Endodermal cell (in vitro differentiated cells): ENCODE measurements at places on chromosomes 16 and 17. TPM values are rescaled to one million over a fixed set of nuclear protein-coding genes. Genes with fewer than 3 reads are reported as not detected.

- no peaks in the 10 kb centered on the region for H3K36me3 ChIP-seq
- H3K27me3 ChIP-seq: no peaks in the 10 kb centered on the region
- no peak overlapping the region for H3K4me3 ChIP-seq
- DNase-seq: no peak
- H3K27ac ChIP-seq: no peak overlapping the region
- H3K4me1 ChIP-seq: no peaks in the 10 kb centered on the region
Measured at GRCh38 chr16:51722467-51722866, 571.4 kb upstream of the SALL1 start.

- no peak overlapping the region for H3K4me3 ChIP-seq
- DNase-seq: peak; percentile 65
- no peaks in the 10 kb centered on the region for H3K36me3 ChIP-seq
- no peaks in the 10 kb centered on the region for H3K27me3 ChIP-seq
Measured at GRCh38 chr16:12319428-12320035, 343.0 kb downstream of the SNX29 start.

DNA sequence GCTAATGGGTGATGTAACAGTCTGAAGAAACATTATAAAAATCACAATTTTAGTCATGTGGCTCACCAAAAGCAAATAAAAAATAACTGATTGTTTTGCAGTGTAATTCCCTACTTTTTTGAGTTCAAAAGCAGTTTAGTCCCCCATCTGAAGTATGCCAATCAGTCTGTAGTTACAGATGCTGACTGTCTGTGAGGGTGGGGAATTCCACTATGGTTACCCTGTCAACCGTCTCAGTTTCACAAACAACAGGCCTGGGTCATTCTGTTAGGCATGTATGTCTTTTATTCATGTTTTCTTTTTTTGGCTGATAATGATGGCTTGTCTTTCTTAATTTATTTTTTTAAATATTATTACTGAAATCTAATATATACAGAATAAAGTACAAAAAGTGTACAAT is 69.3 kb downstream of the STXBP4 start:
- no peaks in the 10 kb centered on the region for H3K4me1 ChIP-seq
- H3K27ac ChIP-seq: no peak overlapping the region
- H3K36me3 ChIP-seq: no peaks in the 10 kb centered on the region
- H3K4me3 ChIP-seq: no peak overlapping the region
- H3K27me3 ChIP-seq: no peaks in the 10 kb centered on the region

The OSGIN1 gene
- 2.7 to 5.3 TPM (median 2.7 TPM) in 3 replicates for total RNA-seq

The TMC7 gene
- 10.6 to 14.9 TPM (median 14.3 TPM) in 3 replicates for total RNA-seq

The SRCAP gene
- 33.1 to 61.4 TPM (median 57.7 TPM) in 3 replicates for total RNA-seq

The TLCD3A gene
- total RNA-seq: 25.2 to 28.8 TPM (median 27.6 TPM) in 3 replicates

GRCh38 chr16:47970291-47970931 is 185.4 kb downstream of the ABCC12 start:
- peak; percentile 65 for DNase-seq
- no peak overlapping the region for H3K27ac ChIP-seq
- no peaks in the 10 kb centered on the region for H3K27me3 ChIP-seq
- H3K4me1 ChIP-seq: no peaks in the 10 kb centered on the region
- no peak overlapping the region for H3K4me3 ChIP-seq

The SHISA9 gene
- total RNA-seq: 4.4 to 7.4 TPM (median 5.2 TPM) in 3 replicates

The CES5A gene
- total RNA-seq: 0.16 TPM in 1 of 3 replicates, not detected in the others

DNA sequence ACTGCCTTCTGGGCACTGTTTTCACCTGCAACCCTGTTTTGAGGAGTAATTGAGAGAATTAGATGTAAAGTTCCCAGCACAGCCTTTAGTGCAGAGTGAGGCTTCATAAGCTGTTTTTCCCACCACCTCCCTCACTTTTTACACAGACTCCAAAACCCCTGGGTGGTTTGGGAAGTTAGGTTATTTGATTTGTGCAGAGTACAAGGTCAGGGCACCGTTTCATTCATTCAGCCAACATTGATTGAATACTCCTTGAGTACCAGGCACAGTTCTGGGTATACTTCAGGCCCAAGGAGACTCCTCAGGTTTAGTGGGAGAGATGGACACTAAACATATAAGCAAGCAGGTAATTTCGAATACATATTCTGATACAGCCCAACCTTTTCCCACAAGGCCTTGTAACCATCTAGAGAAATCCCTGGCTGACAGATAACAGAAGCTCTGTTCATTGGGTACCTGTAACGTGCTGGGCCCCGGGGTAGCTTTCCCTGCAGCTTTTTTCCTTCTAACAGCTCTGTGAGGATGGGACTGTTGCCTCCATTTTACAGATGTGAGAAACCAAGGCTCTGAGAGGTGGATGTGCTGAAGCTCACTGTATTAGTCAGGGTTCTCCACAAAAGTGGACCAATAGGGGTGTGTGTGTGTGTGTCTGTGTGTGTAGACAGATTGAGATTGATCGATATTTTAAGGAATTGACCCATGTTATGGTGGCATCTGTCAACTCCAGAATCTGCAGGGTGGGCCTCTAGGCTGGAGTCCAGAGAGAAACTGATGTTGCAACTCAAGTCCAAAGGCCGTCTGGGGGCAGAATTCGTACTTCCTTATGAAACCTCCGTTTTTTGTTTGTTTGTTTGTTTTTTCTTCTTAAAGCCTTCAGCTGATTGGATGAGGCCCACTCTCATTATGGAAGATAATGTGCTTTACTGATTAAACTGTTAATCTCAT is 234.7 kb downstream of the SNX29 start:
- H3K4me1 ChIP-seq: no peaks in the 10 kb centered on the region
- no peak overlapping the region for H3K27ac ChIP-seq
- H3K36me3 ChIP-seq: no peaks in the 10 kb centered on the region
- no peak overlapping the region for H3K4me3 ChIP-seq
- H3K27me3 ChIP-seq: no peaks in the 10 kb centered on the region

DNA sequence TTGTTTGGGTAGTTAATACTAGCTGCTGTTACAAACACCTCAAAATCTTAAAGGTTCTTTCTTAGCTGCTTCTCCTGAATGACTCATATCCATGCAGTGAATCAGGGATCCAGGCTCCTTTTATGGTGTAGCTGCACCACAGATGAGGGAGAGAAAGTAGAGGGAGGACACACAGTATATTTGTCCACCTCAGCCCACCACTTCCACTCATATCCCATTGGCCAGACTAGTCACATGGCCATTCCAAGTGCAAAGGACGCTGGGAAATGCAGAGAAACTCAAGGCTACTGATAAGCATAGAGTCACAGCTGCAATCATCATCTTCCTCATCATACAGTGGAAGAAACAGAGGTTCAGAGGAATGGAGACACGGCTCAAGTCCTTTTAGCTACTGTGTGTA is 63.8 kb downstream of the GSG1L start:
- DNase-seq: peak; percentile 29
- H3K4me1 ChIP-seq: no peaks in the 10 kb centered on the region

DNA sequence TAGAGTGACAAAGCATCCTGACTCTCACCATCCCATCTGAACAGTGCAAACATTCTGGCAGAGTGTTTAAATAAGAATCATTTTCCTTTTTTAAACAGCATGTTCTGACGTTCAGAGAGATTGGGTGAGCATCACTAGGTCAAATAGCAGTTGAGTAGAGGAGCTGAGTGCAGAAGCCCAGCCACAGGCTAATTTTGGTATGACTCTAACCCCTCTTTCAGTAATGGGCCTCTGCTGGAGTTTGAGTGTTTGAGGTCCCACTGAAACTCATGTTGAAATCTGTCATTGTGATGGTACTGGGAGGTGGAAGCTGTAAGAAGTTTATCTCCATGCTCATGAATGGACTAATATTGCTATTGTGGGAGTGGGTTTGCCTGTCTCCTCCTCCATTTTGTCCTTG is 194.4 kb downstream of the SALL1 start:
- H3K4me3 ChIP-seq: no peak overlapping the region
- H3K27ac ChIP-seq: no peak overlapping the region
- H3K4me1 ChIP-seq: no peaks in the 10 kb centered on the region
- no peaks in the 10 kb centered on the region for H3K36me3 ChIP-seq

DNA sequence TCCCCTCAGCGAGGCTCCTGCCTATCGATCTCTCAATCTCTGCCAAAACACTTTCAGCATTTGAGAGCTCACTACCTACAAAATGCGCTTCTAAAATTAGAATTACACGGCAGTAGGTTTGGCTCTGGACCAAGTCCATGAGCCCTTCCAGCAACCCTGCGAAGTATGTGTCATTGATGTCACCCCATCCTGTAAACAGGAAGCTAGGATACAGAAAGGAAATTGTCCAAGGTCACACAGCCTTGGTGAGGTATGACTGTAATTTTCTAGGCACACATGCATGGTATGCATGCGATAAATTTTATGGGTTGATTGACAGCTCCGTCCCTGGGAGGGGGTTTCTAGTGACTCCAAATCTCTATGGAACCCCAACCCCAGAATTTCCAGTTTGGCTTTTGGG is 330.3 kb upstream of the CDH5 start:
- no peaks in the 10 kb centered on the region for H3K4me1 ChIP-seq
- no peak for DNase-seq
- no peak overlapping the region for H3K27ac ChIP-seq
- no peaks in the 10 kb centered on the region for H3K36me3 ChIP-seq
- no peaks in the 10 kb centered on the region for H3K27me3 ChIP-seq

DNA sequence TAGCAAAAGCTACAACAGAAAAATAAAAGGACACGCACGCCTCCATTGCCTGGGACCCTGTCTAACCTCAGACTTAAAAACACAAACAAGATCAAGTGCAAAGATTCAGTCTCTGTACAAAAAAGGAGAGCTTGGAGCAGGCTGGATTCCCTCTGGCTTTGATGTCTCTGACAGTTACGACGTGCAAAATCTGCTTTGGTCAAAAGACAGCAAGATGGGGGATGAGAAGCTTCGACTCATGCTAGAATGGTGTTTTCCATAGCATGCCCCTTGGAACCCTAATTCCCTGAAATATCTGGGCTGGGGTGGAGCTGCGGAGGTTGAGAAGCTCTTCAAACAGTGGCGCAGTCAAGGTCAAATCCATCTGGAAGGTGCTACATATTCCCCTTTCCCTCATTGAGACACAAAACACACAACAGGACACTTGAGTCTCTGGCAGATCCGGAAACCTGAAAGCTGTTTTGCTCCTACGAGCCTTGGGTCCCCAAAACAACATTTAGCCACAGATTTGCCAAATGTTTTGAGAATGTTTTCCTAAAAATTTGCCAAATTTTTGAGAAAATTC is 9.1 kb downstream of the MYH11 start:
- H3K4me1 ChIP-seq: no peaks in the 10 kb centered on the region
- no peak overlapping the region for H3K27ac ChIP-seq
- no peak for DNase-seq
- H3K4me3 ChIP-seq: no peak overlapping the region

The EVI2A gene
- total RNA-seq: not detected in 3 replicates

GRCh38 chr16:85306071-85306792 is 194.0 kb upstream of the CIBAR2 start:
- no peaks in the 10 kb centered on the region for H3K27me3 ChIP-seq
- no peaks in the 10 kb centered on the region for H3K36me3 ChIP-seq
- no peak overlapping the region for H3K4me3 ChIP-seq
- no peak overlapping the region for H3K27ac ChIP-seq

The VPS35L gene
- total RNA-seq: 74.3 and 82.0 TPM in 2 replicates

DNA sequence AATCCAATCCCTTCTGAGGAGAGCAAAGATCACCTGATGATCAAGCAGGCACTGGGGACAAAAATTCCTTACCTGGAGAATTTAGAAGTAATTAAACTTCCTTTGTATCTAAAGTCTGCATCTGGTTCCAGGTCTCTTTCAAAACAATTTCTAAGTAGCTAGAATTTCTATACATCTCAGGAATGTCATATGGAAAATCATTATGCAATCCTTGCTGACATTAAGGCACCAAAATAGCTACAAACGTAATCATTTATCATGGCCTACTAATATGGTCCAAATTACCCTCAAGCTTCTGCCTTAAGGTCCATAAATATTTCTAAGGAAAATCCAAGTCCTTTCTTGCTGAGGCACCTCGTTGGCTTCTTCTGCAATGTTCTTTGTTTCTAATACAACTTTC is 32.9 kb upstream of the YPEL2 start:
- H3K27ac ChIP-seq: no peak overlapping the region
- H3K4me3 ChIP-seq: no peak overlapping the region
- no peaks in the 10 kb centered on the region for H3K36me3 ChIP-seq
- no peak for DNase-seq
- H3K4me1 ChIP-seq: peaks cover 5% of the 10 kb centered on the region
- no peaks in the 10 kb centered on the region for H3K27me3 ChIP-seq

GRCh38 chr16:64543031-64543430 is 578.8 kb downstream of the CDH11 start:
- no peak for DNase-seq
- no peaks in the 10 kb centered on the region for H3K27me3 ChIP-seq
- H3K4me1 ChIP-seq: no peaks in the 10 kb centered on the region
- no peak overlapping the region for H3K27ac ChIP-seq
- no peak overlapping the region for H3K4me3 ChIP-seq
- no peaks in the 10 kb centered on the region for H3K36me3 ChIP-seq

GRCh38 chr17:45246861-45247428 is 14.9 kb downstream of the SPATA32 start:
- DNase-seq: peak; percentile 94
- H3K27me3 ChIP-seq: no peaks in the 10 kb centered on the region
- H3K27ac ChIP-seq: peak overlapping the region; percentile 66
